Frontal cortex (tissue), 4 donors: ENCODE measurements at places on chromosomes 2 and 18. TPM values are rescaled to one million over a fixed set of nuclear protein-coding genes. Genes with fewer than 3 reads are reported as not detected.

- DNase-seq, result no peak
Observed at GRCh38 chr2:70574618-70575017, 21.0 kb upstream of the TGFA start.

- no peak for DNase-seq
Observed at GRCh38 chr2:173762864-173763263, 202.3 kb downstream of the SP3 start.

DNA sequence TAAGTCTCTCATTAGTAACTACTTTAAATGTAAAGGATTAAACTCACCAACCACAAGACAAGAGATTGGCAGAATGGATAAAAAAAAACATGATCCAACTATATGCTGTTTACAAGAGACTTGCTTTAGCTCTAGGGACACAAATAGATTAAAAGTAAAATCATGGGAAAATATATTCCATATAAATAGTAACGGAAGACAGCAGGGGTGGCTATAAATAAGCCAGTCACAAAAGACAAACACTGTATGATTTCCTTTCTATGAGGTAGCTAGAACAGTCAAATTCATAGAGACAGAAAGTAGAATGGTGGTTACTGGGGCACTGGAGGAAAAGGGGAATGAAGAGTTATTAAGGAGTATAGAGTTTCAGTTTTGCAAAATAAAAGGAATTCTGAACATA, 145.2 kb downstream of the THADA start:
- DNase-seq, result no peak

DNA sequence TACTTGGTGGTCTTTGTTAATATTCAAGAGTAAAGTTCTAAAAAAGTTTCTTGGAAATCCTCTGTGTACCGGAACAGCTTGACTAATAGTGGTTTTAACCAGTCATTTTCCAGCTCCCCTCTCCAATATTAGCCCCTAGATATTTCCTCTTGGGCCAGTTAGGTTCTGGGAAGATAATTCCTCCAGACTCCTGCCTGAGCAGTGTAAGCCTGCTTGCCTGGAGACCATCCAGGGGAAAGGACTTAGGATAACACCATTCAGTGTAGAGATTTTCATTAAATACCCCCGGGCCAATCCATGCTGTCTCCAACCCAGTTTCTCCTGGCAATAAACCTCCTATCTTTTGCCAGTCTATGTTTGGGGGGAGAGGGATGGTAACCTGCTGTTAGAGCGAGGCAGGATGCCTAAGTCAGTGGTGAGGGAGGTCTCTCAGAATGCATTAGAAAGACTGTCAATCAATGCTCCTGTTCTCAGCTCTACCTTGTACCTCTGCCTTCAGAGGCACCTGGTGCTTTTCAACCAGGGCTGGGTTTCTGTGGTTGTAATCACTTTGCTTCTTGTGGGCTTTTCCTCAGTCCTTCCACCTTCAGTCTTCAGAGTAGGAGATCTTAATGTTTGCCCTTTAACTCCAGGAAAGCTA, 186.4 kb downstream of the RNF152 start:
- DNase-seq, result no peak

- peak; percentile 85 for DNase-seq
Observed at GRCh38 chr2:156435718-156436496, at the start of gene GPD2. GPD2 (plus strand) TSS chr2:156436379; CDS start chr2:156476106, 39,727 bp downstream.

GRCh38 chr18:336713-337112, 68.9 kb upstream of the THOC1 start:
- DNase-seq, result no peak

DNA sequence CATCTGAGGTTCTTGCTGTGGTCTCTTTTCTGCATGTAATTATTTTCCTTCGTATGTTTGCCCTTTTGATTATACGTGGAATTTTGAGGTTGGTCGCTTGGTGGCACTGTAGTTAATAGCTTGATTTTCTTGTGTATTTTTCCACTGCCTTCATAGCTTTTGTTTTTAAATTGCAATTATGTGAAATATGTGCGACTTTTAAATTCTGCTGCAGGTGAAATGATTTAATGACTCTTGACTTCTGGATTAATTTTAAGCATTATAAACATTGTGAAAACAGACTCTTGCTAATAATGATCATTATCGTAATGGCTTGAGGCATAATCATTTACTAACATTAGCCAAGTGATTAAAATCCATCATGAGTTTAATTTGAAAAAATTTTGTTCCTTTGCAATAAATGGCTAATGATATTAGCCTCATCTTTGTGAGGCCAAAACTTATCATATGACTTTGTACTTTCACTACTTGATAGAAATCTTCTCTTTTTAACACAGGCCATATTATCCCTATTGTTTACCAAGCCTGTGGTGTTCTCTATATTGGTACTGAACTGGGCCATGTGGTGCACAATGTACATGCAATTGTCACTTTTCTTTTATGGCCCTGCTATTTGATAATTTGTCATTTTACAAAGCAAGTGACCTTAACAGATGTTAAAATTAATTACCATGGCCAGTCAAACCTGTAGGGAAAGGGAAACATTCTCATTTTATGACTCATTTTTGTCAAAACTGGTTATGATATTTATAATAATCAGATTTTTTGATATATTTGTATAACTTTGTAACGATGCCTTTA, 62.8 kb upstream of the NEUROD1 start:
- DNase-seq, result peak; percentile 16

- no peak for DNase-seq
Observed at GRCh38 chr2:222950638-222951285, 89.9 kb downstream of the ACSL3 start.

The ALKAL2 gene
- total RNA-seq, result 2.0 TPM

The GAL3ST2 gene
- total RNA-seq, result 0.41 TPM

DNA sequence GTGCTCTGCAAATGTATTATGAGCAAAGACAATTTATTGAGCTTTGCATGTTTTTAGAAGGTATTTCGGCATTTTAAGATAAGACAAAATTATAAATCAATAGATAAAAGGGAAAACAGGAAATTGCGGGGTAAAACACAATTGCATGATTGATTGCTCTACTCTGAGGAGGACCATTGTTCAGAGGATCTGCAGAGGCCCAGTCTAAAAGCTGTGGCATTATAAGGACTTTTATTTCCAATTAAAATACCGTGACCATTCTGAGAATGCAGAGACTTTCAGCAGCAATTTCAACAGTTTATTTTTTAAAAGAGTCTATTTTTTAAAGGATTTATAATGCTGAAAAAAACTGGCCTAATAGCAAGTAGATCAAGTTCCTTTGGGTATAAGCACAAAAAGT, 62.0 kb downstream of the TPGS2 start:
- DNase-seq, result no peak

The WNT6 gene
- not detected for total RNA-seq

DNA sequence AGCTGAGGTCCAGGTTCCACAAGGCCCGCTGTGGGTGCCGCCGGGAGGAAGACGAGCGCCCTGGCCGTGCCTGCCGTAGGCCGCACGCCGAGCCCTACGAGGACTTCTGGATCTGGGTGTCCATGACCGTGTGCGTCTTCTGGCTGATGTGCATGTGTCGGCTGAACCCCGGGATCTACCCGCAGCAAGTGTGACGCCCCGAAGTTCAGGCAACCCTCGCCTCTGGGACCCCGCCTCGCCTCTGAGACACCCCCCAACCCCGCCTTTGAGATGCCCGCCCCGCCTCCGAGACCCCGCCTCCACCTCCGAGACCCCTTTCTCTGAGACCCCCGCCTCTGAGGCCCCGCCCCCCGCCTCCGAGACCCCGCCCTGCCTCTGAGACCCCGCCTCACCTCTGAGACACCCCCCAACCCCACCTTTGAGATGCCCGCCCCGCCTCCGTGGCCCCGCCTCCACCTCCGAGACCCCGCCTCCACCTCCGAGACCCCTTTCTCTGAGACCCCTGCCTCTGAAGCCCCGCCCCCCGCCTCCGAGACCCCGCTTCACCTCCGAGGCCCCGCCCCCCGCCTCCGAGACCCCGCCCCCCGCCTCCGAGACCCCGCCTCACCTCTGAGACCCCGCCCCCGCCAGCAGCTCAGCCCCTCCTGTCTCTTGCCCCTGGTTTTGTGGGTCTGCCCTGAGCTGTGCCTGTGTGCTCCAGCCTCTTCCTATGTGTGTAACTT, 3.7 kb downstream of the RTP5 start:
- DNase-seq, result no peak

The ZNF804A gene
- 13.9 TPM for total RNA-seq

DNA sequence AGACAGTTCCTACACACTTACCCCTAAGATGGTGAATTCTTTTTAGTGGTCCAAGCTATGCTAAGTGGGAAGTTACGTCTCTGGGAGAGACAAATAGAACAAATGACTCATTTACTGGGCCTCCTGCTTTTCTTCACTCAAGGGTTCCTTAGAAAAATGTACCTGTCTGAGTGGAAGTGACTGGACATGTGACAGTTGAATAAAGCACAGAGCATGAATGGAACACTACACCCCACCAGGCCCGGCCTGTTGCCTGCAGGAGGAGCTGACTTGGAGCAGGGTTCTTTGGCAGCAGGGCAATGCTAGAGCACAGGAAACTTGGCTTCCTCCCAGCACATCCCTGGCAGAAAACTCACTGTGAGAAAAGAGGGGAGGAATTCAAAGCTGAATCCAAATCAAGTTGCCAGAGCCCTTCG, 451.0 kb upstream of the SETBP1 start:
- no peak for DNase-seq

- DNase-seq, result no peak
Observed at GRCh38 chr2:28082131-28082530, 191.6 kb downstream of the BABAM2 start.

The RAD51AP2 gene
- 0.82 TPM for total RNA-seq

The MEP1B gene
- total RNA-seq, result 0.41 TPM

The MAP4K3 gene
- 104 TPM for total RNA-seq

DNA sequence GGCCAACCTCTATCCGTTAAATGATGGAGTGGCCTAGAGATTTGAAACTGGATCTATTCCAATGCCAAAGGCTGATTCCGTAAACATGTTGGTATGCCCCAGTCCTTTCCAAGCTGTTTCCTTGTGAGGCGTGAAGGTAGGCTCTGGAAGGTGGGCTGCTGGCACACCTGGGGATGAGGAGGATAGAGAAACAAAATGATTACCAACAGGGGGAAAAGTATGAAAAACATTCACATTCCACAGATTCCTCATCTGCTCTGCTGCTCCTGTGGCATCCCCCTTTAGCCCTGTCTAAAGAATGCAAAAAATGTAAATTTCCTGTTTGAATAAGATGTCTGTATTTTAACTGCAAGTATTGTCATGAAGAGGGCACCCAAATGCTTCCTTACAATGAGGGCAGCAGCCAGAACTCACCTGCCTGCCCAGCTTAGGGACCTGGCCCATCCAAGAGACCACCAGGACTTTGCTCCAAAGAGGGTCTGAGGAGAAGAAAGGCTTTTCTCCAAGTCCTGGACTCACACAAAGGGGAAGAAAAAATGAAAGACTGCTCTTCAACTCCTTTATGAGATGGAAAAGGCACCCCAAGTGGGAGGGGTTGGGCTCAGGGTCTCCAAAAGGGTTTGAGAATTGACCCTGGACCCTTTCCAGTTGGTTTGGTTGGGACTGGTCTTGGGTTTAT, 132.3 kb upstream of the PELI1 start:
- DNase-seq, result no peak

The KCNK3 gene
- total RNA-seq, result 4.1 TPM

DNA sequence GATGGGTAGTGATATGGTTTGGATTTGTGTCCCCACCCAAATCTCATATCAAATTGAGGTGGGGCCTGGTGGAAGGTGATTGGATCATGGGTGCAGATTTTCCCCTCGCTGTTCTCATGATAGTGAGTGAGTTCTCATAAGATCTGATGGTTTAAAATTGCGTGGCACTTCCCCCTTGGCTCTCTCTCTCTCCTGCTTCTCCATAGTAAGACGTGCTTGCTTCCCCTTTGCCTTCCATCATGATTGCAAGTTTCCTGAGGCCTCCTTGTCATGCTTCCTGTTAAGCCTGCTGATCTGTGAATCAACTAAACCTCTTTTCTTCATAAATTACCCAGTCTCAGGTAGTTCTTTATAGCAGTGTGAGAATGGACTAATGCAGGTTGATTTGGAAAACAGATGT, 223.2 kb upstream of the APCDD1 start:
- no peak for DNase-seq

- no peak for DNase-seq
Observed at GRCh38 chr2:176833671-176834070, 378.9 kb upstream of the HNRNPA3 start.

DNA sequence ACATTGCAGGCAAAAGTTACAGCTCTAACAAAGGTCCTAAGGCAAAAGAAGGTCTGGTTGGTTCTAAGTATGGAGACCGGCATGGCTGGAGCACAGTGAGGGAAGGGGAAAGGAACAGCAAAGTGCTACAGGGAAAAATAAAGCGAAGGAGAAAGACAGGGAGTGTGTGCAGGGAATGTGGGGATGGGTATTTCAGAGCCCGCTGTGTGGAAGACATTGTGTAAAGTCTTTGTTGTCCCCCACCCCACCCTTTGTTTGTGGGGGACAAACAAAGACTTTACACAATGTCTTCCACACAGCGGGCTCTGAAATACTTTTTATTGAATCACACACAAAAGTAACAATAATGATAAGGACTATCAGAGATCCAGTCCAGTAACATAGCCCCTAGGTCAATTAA, 28.9 kb upstream of the C2orf15 start:
- DNase-seq, result no peak

- DNase-seq, result no peak
Observed at GRCh38 chr2:206084870-206085741, 868 bp downstream of the INO80D start.

DNA sequence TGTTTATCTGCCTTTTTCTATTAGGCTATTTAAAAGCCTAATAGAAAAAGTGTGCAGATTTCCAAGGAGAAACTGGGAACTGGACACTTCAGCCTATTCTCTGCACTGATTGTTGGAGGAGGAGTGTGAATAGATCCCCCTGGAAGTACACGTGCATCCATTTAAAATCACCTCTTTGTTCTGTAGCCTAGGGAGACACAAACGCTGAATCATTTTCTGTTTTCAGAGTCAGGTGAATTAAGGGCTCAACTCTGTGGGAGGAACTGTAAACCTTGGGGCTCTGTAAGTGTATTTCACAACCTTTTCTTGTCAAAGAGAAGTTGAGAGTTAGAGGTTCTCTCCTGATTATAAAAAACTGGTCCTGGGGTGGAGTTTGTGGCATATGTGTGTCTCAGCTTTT, 159.7 kb downstream of the SPAG16 start:
- DNase-seq, result no peak
